ENCODE measurements at places on chromosomes 4 and X.
A peak's percentile ranks its signal among the peaks of the same experiment; 100 is the strongest.

DNA sequence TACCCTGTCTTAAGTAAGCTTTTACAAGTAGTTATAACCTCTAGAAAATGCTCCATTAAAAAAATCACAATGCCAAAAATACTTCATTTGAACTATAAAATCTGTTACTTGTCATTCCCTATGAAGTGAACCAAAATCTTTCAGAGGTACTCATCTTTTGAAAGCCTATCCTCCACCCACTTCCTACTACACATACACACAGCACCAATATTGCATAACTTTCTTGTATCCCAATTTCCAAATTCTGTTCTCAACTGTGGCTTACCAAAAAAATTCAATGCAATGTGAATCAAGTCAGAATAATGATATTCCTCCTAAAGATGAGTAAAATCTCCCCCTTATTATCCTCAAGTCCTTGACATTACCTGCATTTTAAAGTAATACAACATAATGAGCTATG, 15.9 kb downstream of the DHX15 start:
- peak; percentile 36 for DNase-seq

DNA sequence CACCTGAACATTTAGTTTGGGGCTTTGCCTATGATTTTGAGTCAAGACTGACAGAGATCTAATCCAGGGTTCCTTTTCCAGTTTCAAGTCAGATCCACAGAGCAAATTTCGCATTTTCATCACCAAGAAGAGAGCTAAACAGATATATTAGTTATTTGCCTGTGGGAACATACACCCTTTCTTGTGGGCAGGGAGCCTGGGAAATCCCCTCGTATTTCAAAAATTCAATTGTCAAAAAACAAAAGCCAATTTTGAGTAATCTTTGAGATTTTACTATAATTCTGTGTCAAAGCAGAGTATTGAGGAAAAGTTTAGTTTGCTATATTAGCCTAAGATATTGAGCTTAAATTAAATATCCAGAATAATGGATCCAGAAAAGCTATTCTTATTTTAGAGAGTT, 56.6 kb downstream of the AFM start:
- DNase-seq, result no peak

DNA sequence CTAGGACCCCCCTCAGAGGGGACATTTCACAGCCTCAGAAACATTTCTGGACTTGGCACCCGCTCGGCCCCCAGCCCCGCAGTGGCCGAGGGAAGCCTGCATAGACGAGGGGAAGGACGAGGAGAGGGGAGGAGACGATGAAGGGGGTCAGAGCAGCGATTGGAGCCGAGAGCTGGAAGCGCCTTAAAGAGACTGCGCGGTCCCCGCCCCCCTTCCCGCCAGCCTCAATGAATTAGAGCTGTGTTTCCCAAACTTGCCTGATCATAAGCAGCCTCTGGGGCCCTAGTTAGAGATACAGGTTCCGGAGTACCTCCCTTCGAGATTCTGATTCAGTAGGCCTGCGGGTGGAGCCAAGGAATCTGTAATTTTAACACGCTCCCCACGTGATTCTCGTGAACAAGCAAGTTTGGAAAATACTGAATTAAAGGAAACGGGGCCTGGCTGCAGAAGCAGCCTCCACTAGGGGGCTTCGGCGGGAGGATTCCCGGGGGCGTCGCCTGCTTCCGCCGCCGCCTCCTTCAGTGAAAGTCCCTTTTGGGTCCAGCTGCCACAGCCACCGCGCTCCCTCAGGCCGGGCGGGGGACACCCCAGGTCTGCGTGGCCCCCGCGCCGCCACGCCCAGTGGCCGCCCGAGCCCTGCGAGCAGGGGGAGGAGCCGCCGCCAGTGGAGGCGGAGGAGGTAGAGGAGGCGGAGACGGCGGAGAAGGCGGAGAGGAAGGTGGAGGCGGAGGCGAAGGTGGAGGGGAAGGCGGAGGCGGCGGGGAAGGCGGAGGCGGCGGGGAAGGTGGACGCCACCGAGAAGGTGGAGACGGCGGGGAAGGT, at the start of gene USP27X:
Gene USP27X (plus strand): TSS at position 651 of the 822 bp plus-strand sequence. CDS start 824 bp downstream, outside the sequence.
- DNase-seq, result peak; percentile 88

- peak; percentile 74 for DNase-seq
These were observed 101.2 kb downstream of the SMIM20 start for GRCh38 chr4:26015133-26015651.

DNA sequence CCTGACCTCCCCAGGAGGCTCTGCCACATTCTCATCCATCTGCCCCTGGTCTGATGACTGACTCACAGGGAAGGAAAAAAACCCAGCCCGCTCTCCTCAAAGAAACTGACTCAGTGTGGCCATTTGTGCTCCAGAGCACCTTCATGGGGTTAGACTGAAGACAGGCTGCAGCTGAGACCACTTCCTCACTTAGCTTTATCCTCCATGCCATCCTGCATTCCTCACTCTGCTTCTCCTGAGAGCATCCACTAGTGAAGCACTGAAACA, 35.9 kb upstream of the HPSE start:
- no peak for DNase-seq

Measured in fibroblast of pulmonary artery (primary cell).